ENCODE measurements at places on chromosomes 4 and X. TPM values are rescaled to one million over a fixed set of nuclear protein-coding genes. Genes with fewer than 3 reads are reported as not detected.

DNA sequence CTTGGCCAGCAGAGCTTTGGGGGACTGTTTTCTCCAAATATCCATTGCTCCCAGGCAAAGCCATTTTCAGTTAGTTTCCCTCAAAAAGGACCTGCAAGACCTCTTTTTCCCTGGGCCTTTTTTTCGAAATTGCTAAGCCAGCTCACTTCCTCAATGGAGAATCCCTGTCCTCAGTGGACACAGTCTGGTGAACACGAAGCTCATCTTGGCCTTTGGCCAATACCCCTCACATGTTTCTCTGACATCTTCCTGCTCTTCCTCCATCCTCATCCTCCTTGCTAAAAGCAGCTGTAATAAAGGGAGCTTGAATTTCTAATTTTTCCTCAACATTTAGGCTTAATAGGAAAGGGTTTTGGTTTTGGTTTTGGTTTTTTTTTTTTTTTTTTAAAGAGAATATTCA, 17.6 kb upstream of the PRPS1 start:
- no peak overlapping the region for H3K27ac ChIP-seq
- no peaks in the 10 kb centered on the region for H3K36me3 ChIP-seq
- no peak overlapping the region for H3K4me3 ChIP-seq
- H3K4me1 ChIP-seq: no peaks in the 10 kb centered on the region
- H3K27me3 ChIP-seq: no peaks in the 10 kb centered on the region

DNA sequence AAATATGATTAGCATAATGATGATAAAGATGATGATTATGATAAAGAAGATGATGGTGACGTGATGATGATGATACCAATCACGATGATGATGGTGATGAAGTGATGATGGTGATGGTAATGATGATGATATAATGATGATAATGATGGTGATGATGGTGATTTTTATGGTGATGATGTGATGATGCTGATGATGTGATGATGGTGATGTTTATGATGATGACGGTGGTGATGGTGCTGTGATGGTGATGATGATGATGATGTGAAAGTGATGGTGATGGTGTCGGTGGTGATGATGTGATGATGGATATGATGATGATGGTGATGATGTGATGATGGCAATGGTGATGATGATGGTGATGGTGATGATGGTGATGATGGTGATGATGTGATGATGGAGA, 130.8 kb upstream of the PSAPL1 start:
- no peaks in the 10 kb centered on the region for H3K4me1 ChIP-seq
- H3K36me3 ChIP-seq: no peaks in the 10 kb centered on the region
- H3K4me3 ChIP-seq: no peak overlapping the region
- DNase-seq: no peak
- no peak overlapping the region for H3K27ac ChIP-seq
- peaks cover 5% of the 10 kb centered on the region for H3K27me3 ChIP-seq

DNA sequence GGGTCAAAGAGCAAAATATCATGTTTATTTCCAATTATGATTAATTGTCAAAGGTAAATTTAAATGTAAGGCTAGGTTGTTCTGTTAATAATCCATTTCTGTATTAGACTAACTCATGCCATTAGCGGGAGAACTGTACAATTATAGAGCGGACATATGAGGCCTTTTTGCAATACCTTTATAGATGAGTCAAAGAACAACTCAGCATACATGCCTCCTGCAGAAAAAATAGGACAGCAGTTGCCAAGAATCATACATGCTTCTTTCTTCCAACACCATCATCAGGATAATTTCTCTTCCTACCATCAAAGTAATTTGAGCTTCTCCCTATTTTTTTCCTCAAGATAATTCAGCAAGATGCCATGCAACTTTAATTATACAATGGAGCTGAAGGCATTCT, 917.8 kb downstream of the ADGRL3 start:
- no peaks in the 10 kb centered on the region for H3K36me3 ChIP-seq
- no peak for DNase-seq
- H3K4me1 ChIP-seq: no peaks in the 10 kb centered on the region
- no peak overlapping the region for H3K4me3 ChIP-seq
- H3K27ac ChIP-seq: no peak overlapping the region

DNA sequence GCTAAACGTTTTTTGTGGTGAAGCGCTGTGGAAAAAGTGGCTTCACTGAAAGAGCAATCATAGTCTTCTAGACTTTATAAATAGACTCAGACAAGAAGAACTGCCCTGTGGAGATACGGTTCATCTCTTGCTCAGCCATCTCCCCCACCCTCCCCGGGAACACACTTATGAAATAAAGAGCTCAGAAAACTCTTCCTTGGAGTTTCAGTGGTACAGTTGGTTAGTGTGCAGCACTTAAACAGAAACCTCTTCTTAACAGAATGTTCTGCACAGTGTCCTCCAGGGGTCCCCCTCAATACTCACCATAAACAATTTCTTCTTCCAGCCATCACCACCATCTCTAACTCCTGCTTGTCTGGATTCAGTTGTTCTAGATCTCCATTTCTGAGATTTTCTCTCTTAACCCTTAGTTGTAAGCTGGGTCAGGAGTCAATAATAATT, 313.0 kb downstream of the ARHGAP10 start:
- no peak for DNase-seq
- H3K36me3 ChIP-seq: no peaks in the 10 kb centered on the region
- no peaks in the 10 kb centered on the region for H3K4me1 ChIP-seq
- no peaks in the 10 kb centered on the region for H3K27me3 ChIP-seq

Gene APOOL
- total RNA-seq: 13.3 TPM

Gene PDK3
- 53.0 TPM for total RNA-seq

Measured in spleen (tissue), 13 donors.